ENCODE measurements at places on chromosomes 1 and 21.

DNA sequence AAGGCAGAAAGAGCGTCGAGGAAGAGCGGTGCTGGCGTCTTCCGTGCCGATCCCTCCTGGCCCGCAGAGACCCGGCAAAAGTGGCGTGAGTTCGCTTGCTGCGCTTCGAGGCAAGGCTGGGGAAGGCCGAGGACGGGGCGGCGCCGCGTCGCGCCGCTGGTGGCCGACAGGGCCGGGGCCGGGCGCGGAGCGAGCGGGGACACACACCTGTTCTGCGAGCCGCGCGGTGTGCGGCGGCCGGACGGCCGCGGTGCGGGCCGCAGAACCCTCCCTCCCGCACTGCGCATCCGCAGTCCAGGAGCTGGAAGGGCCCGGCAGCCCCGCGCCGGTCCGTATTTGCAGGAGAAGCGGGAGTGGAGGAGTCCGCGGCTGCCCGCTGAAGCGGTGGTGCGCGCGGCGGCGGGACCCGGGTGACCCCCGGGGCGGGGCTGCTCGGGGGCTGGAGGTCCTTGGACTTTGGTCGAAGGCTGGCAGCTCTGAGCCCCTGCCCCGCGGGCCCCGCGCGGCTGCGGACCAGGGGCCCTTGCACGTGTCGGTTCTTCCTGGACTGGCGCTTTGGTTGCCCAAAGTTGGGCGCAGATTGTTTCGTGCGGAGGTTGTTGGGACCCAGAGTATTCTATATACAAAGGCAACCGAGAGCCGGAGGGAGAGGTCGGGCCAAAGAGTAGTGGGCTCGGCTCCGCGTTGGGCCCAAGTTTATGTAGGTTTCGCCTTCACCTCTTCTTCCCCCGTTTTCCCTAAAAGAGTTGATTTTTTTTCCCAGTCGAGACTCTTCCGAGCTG is 2.6 kb downstream of the RNF220 start:
- no peak for DNase-seq

DNA sequence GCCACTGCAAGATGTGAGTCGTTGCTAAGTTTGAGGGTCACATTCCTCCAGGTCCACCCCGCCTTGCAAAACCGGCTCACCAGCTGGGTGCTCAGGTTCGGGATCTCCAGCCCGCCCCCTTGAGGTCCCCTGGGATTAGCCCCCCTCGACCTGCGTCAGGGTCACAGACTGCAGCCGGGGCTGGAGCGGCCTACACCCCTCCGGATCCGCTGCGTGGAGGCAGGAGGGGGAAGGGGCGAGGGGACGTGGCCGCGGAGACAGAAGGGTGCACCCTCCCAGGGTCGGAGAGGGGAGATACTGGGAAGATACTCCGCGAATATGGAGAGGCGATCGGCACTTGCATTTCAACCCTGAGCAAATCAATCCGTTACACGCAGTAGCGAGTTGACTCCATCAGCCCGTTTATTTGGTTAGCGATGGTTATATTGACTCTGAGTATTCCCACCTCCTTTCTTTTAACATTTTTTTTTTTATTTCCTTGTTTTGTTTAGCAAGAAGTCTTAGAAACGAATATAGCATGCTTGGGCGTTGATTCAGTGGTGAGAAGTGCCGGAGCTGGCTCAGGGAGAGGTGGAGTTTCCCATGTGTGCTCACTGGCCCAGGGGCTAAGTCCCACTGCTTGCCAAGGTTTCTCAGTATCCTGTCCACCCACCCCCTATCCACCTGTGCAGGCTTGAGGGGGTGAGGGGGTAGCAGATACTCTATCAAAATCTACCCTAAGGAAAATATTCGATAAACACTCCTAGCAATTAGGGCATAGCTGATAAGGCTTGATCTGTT is 997 bp downstream of the IFNAR2 start:
- no peak for DNase-seq

GRCh38 chr1:171935664-171936063 is 94.4 kb downstream of the DNM3 start:
- no peak for DNase-seq

DNA sequence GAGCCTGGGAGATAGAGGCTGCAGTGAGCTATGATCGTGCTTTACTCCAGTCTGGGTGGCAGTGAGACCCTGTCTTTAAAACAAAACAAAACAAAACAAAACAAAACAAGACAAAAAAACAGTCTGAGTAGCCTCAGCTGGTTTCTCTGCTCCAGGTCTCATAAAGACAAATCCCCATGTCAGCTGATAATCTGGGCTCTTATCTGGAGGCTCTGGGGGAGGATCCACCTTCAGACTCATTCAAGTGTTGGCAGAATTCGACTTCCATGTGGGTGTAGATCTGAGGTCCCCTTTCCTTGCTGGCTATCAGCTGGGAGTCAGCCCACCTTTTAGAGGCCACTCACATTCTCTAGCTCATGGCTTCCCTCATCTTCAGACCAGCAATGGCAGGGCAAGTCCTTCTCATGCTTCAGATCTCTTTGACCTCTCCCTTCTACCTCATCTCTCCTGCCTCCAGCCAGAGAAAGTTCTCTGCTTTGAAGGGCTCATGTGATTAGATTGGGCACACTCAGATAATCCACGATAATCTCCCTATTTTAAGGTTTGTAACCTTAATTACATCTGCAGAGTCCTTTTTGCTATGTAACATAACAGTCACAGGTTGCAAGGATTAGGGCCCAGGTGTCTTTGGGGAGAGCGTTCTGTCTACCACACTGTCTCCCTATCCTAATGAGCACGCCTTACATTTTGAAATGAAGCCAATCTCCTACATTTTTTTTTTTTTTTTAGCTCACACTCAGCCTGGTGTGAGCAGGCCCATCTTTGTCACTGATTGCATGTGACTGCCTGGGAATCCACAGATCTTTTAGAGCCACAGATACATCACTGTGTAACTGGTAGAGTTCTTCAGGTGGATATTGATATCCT is 7.5 kb upstream of the PYCR2 start:
- no peak for DNase-seq

DNA sequence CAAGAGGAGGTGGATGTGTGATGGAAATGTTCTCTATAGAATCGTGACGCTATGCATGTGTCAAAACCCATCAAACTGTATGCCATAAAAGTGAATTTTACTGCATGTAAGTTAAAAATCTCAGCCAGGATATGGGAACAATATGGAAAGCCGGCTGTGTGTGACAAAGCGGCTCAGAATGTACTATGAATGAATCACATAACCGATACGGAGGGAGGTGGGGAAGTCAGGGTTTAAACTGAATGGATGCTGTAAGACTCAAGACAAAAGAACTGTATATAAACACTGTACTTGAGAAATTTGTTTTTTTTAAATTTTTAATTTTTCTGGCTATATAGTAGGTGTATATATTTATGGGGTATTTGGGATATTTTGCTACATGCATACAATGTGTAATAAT is 111.6 kb upstream of the PDE4B start:
- DNase-seq: no peak

DNA sequence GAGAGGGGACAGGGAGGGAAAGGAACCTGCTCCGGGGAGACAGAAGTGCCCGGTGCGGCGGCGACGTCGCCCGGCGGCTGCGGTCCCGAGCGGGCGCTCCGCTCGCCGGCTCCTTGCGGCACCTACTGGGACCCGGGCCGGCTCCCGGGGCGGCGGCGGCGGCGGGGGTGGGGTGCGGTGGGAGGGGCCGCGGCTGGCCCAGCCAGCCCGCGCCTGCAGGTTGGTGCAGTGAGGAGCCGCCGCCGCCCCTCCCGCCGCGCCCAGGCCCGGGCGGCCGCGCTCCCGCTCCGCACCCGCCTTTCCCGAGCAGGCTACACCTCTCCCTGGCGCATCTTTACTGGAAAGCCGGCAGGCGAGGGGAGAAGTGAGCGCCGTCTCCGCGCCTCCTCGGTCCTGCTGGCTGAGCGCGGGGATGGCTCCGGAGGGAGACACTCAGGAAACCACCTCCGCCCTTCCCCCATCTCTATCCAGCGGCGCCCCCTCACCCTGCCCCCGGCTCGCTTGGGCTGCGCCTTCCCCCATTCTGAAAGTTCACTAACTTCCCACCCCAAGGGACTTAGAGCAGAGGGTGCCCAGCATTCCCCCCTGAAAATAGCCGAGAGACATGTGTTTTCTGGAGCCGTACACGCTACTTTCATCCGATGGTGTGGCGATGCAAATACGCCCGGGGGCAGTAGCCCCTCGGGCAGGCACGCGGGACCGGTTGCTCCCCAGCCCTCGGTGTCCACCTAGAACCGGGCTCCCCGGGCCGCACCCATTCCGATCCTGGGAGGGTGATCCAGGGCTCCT is at the start of gene PLD5:
TSS of gene PLD5 (minus strand) at position 127 of the 789 bp plus-strand sequence.
- DNase-seq: no peak

GRCh38 chr1:219938706-219939105 is 10.3 kb upstream of the SLC30A10 start:
- no peak for DNase-seq

DNA sequence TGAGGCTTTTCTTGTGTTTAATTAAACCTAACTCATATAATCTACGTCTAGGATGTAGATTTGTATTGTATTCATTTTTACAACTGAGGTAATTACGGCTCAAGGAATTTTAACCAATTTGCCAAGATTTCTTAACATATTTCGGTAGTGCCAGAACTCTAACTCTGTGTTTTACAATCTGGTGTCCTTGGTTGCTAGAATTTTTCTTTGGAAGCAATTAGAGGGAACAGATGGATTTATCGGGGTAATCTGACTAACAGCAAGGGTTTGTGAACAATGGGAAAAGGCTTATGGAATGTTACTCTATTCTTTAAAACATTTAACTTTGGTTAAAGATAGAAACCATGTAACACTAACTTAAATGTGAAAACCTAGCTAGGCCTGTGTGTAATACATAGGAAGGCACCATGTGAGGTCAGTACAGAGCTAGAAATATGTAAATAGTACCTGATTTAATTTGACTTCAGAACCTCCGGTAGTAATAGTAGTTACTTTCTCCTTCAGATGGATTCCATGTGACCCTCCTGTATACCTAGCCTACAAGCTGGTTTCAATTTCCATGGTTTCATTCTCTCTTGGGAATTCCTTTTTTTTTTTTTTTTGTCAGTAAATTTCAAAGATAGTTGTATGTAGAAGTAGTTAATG is 1.2 kb downstream of the MTF2 start:
- no peak for DNase-seq

DNA sequence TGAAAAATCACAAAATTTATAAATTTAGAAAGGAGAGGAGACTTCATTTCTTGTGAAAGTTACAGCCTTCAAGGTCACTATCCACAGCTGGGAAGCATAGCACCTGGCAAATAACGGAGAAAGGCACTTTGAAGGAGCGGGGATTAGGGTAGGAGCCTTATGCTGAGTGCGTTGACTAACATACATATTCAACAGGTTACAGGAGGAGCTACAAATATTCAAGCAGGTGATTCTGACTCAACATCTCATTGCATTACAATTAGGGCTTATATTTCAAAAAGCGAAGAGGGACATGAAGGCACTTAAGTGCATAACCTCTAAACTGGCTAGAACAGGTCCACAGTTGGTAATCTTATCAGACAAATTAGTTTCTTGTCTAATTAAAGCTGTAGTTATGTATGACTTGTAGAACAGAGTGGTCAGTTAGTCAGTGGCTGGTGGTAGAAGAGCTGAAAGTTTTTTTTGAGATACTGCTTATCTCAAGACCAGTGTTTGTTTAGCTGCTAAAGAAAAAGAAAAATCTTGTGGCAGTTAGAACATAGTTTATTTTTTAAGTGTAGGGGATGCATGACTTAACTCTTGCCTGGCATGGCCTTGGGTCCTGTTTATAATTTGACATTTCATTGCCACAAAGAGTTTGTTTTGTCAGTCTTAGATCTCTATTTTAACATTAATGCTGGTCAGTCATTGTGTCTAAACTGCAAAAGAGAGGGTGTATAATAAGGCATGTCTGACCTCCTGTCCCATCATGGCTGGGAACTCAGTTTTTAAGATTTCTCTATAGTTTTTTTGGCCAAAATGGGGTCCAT is 311.5 kb downstream of the DUSP10 start:
- no peak for DNase-seq

DNA sequence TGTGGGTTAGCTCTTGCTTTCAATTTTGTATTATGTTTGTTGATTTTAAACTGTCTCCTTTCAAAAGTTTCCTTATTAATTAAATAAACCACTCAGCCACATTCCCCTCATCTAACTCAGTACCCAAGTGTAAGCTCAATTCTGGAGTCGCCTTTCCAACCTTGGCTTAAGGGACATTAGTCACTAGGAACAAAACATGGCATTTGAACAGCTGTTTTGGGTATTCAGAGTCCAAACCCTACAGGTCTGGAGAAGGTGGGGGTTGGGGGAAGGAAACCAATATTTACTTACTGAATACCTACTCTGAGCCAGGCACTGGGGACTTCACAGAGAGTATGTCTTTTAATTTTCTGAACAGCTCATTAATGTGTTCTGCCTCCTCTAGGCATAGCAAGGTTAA is 117.2 kb upstream of the JUN start:
- DNase-seq: no peak

DNA sequence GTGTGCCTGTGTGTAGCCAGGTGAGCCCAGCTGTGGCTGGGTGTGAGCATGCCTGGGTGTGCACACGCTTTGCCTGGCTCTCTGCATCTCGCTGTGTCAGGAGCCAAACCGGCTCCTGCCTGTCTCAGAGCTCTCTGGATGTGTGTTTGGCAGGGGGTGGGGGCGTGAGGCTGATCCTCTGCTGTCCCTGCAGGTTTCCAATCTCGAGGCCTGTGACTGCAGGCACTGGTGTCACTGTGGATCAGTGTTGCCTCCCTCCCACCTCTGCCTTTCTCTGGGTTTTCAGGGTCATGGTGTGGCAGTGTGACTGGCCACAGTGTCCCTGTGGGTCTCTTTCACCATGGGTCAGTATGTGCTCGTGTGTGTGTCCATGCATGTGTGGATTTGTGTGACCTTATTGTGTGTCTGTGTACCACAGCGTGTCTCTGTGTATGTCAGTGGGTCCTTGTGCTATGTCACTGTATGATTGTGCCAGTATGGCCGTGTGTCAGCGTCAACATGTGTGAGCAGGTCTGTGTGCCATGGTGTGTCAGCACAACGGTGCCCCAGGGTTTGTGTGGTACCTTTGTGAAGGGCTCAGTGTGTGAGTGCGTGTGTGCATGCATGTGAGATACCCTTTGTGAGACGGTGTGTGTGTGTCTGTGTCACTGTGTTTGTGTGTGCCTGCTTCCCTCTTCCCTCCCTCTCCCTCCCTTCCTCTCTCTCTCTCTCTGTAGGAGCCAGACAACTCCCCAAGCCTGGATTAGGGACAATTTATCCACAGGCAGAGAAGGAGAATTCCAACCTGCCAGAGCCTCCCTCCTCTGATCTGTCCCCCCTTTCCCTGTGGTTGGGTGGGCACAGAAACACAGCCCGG is 43.4 kb downstream of the AHDC1 start:
- DNase-seq: no peak
